Nephron progenitor cell (in vitro differentiated cells): ENCODE measurements at places on chromosomes 2 and 18.

DNA sequence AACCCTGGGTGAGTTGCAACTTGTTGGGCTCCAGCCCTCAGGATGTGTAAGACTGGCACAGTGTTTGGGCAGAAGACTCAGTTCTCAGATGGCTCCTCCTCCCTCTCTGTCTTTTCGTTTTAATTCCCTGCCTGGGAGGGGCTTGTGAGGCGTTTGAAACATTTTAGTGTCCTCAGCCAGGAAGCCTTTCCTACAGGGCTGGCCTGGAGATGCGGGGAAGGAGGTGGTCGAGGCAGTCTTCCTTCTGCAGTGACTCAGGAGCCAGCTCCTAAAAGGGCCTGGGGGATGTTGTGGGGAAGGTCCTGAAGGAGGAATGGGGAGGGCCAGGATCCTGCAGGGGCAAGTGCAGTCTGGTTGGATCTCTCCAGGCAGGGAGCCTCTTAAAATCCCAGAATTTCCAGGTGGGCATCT lies 22.1 kb upstream of the IGFBP5 start:
- DNase-seq, result no peak

- DNase-seq, result no peak
Observed at GRCh38 chr2:118856330-118856977, 9.0 kb upstream of the EN1 start.

GRCh38 chr2:178225006-178225805 lies 30.9 kb downstream of the OSBPL6 start:
- no peak for DNase-seq

DNA sequence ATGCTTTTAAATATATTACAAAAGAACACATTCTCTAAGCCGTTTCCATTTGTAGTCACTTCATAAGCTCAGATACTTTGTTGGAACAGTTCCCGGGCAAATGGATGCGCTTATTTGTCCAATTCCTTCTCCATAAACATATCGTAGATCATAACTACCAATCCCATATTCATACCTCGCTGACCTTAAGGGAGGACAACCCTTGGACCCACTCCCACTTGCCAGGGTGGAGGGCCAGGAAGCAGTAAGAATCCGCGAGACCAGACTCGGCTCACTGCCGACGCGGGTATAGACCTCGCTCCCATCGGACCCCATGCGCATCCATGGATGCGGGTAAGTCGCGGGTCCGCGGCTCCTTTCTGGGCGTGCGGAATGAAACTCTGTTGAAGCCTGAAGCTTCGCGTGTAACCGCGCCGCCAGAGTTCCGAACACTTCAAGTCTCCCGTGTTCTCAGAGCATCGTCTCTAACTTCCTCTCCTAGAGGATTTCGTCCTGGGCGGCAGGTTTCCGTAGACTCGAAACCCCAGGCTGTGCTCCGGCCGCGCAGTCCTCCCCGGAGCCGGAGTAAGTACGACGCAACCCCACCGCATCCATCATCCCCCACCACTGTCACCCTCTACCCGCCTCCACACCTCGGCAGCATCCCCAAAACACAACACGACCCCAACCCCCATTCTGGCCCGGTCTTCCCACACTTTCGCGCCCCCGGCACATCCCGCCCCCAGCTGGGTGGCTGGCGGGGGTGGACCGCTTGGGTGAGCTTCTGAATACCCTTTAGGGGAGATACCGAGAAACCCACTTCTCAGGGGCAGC lies 1.1 kb downstream of the DSC3 start:
- peak; percentile 49 for DNase-seq

- DNase-seq, result no peak
Observed at GRCh38 chr2:101754618-101755017, 57.1 kb downstream of the MAP4K4 start.

DNA sequence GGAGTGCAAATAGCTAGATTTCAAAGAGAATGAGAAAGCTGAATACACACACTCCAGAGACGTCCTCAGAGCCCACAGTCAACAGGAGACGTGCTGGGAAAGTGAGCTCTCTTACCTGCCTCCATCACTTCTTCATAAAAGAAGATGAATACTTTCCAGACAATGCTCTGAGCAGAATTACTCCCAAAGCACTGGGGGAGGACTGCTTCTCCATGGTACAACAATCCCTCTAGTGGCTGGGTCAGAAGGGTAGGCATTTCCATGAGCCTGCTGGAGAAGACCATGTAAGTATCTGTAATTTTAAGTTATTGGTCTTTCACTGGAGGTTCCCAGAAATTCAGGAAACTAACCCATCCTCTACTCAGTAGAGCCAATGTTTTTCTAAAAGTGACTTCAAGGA lies 190.3 kb downstream of the RBM43 start:
- DNase-seq, result peak; percentile 3

GRCh38 chr18:22191346-22191695 lies 21.9 kb downstream of the GATA6 start:
- DNase-seq, result no peak

GRCh38 chr2:111678651-111679050 lies 205.3 kb downstream of the ANAPC1 start:
- no peak for DNase-seq

DNA sequence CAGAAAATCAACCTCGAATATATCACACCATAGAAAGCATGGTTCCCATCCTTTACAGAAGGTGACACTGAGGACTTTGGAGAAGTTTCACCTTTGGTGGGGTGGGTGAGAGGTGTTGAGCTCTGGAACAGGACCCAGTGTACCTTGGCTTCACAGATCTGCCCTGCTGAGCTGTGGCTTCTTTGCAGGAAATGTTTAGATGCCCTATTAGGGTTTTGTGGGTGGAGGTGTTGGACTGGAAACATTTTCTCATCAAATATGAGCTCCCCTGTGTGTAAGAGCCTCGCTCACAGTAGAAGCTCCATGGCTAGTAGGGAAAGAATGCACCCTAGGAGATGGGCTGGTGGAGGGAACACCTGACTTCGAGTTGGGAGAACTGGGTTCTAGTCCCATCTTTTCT lies 55.6 kb downstream of the RPL37A start:
- DNase-seq, result no peak

GRCh38 chr18:58386780-58387179 lies 242.1 kb downstream of the ALPK2 start:
- DNase-seq, result no peak

GRCh38 chr18:42514512-42514911 lies 559.5 kb downstream of the PIK3C3 start:
- DNase-seq, result no peak

GRCh38 chr2:54683596-54683995 lies 39.9 kb upstream of the EML6 start:
- no peak for DNase-seq

GRCh38 chr2:33425586-33426031 lies 50.8 kb upstream of the RASGRP3 start:
- no peak for DNase-seq

DNA sequence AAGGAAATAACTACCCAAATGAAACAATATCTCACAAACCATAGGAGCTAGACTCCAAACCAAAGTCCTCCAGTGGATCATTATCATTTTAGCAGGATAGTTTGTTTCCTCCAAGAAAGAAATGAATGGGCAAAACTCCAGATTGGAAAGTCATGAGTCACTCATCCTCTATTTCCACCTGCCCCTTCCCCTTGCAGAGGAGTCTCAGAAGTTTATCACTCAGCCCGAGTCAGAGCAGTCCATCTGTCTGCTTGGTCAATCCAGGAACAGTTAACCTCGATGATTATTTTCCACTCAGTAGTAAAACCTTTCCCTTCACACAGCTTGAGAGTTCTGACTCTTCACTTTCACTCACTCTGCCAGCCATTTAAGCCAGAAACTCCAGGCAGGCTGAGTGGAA lies 462.2 kb downstream of the BCL11A start:
- no peak for DNase-seq
